ENCODE measurements at places on chromosomes 1 and 21. TPM values are rescaled to one million over a fixed set of nuclear protein-coding genes. Genes with fewer than 3 reads are reported as not detected.

TSSK3 gene
- 0.12 TPM for polyA plus RNA-seq

LRRC39 gene
- 89.3 TPM for polyA plus RNA-seq

IGSF3 gene
- polyA plus RNA-seq: 0.52 TPM

NEK2 gene
- not detected for polyA plus RNA-seq

GBP5 gene
- 0.18 TPM for polyA plus RNA-seq

POU3F1 gene
- 0.21 TPM for polyA plus RNA-seq

BACE2 gene
- 6.2 TPM for polyA plus RNA-seq

CPLANE2 gene
- 4.0 TPM for polyA plus RNA-seq

KANK4 gene
- 0.09 TPM for polyA plus RNA-seq

MARCKSL1 gene
- 9.4 TPM for polyA plus RNA-seq

C4BPA gene
- polyA plus RNA-seq: not detected

S100A1 gene
- polyA plus RNA-seq: 1,423 TPM

ERICH3 gene
- not detected for polyA plus RNA-seq

NFASC gene
- 0.75 TPM for polyA plus RNA-seq

PACC1 gene
- polyA plus RNA-seq: 2.8 TPM

TMEM269 gene
- 0.07 TPM for polyA plus RNA-seq

SLC30A7 gene
- polyA plus RNA-seq: 1.8 TPM

IQCC gene
- 0.69 TPM for polyA plus RNA-seq

PRKAA2 gene
- polyA plus RNA-seq: 15.5 TPM

PTPN14 gene
- 7.2 TPM for polyA plus RNA-seq

DRAXIN gene
- 0.01 TPM for polyA plus RNA-seq

TMEM35B gene
- polyA plus RNA-seq: 13.2 TPM

OR2L3 gene
- not detected for polyA plus RNA-seq

IVL gene
- not detected for polyA plus RNA-seq

MIXL1 gene
- not detected for polyA plus RNA-seq

BCL2L15 gene
- polyA plus RNA-seq: 0.06 TPM

MRPL55 gene
- 70.9 TPM for polyA plus RNA-seq

LMOD1 gene
- polyA plus RNA-seq: 15.5 TPM

DCST1 gene
- not detected for polyA plus RNA-seq

HSPA6 gene
- 0.98 TPM for polyA plus RNA-seq

RGS18 gene
- 0.11 TPM for polyA plus RNA-seq

SMYD2 gene
- polyA plus RNA-seq: 43.5 TPM

FCRL4 gene
- polyA plus RNA-seq: not detected

OR2T33 gene
- polyA plus RNA-seq: not detected

TEX38 gene
- polyA plus RNA-seq: not detected

BARHL2 gene
- not detected for polyA plus RNA-seq

NUAK2 gene
- polyA plus RNA-seq: 0.48 TPM

ZSCAN20 gene
- polyA plus RNA-seq: 0.75 TPM

OVAAL gene
- 0.04 TPM for polyA plus RNA-seq

KCNJ15 gene
- polyA plus RNA-seq: 0.10 TPM

CDC42SE1 gene
- polyA plus RNA-seq: 46.4 TPM

ANKRD13C gene
- polyA plus RNA-seq: 5.9 TPM

ATXN7L2 gene
- 5.1 TPM for polyA plus RNA-seq
